ENCODE measurements at places on chromosomes 12 and 14. TPM values are rescaled to one million over a fixed set of nuclear protein-coding genes. Genes with fewer than 3 reads are reported as not detected.

Gene TBX3
- total RNA-seq, result 53.3 TPM

Gene PKP2
- total RNA-seq, result 7.9 TPM

Gene TC2N
- 0.77 TPM for total RNA-seq

Gene CCDC88C
- total RNA-seq, result 5.9 TPM

Gene KRT3
- 0.03 TPM for total RNA-seq

Gene SERPINA4
- total RNA-seq, result 0.08 TPM

Gene EXOC3L4
- 1.7 TPM for total RNA-seq

Gene RFLNA
- not detected for total RNA-seq

Gene KRT78
- total RNA-seq, result 0.15 TPM

Gene ZFHX2
- 0.82 TPM for total RNA-seq

Gene FOXN4
- 0.03 TPM for total RNA-seq

Gene SDSL
- 28.3 TPM for total RNA-seq

Gene SPATS2
- total RNA-seq, result 31.5 TPM

Gene RD3L
- total RNA-seq, result not detected

Gene OTUB2
- 3.0 TPM for total RNA-seq

Gene CPNE6
- total RNA-seq, result not detected

Gene ERH
- 347 TPM for total RNA-seq

Gene GMPR2
- 59.0 TPM for total RNA-seq

Gene SLC17A8
- not detected for total RNA-seq

Gene ARHGEF25
- 4.8 TPM for total RNA-seq

Gene KLRC4
- not detected for total RNA-seq

Gene KRT8
- 5,083 TPM for total RNA-seq

Gene YY1
- total RNA-seq, result 64.1 TPM

Gene FBXW8
- 6.7 TPM for total RNA-seq

Gene SLCO1B1
- total RNA-seq, result 0.63 TPM

Gene LAG3
- 1.9 TPM for total RNA-seq

Gene ACOT6
- total RNA-seq, result not detected

Gene AKAP3
- 0.09 TPM for total RNA-seq

Gene BCL2L14
- not detected for total RNA-seq

Gene PLA2G1B
- total RNA-seq, result not detected

Gene ZDHHC22
- 0.23 TPM for total RNA-seq

Gene BBS10
- 5.2 TPM for total RNA-seq

Gene CEBPE
- total RNA-seq, result 0.08 TPM

Gene APOLD1
- total RNA-seq, result 0.21 TPM

Gene PRR4
- total RNA-seq, result 1.6 TPM

Gene PTHLH
- total RNA-seq, result 13.2 TPM

Gene RGS6
- not detected for total RNA-seq

Gene IL31
- not detected for total RNA-seq

Gene AGAP2
- 0.12 TPM for total RNA-seq

Gene RPGRIP1
- 0.10 TPM for total RNA-seq
